CD4-positive, alpha-beta T cell treated with Interleukin-4 for 1 hour (primary cell): ENCODE measurements at places on chromosomes 4 and X.

DNA sequence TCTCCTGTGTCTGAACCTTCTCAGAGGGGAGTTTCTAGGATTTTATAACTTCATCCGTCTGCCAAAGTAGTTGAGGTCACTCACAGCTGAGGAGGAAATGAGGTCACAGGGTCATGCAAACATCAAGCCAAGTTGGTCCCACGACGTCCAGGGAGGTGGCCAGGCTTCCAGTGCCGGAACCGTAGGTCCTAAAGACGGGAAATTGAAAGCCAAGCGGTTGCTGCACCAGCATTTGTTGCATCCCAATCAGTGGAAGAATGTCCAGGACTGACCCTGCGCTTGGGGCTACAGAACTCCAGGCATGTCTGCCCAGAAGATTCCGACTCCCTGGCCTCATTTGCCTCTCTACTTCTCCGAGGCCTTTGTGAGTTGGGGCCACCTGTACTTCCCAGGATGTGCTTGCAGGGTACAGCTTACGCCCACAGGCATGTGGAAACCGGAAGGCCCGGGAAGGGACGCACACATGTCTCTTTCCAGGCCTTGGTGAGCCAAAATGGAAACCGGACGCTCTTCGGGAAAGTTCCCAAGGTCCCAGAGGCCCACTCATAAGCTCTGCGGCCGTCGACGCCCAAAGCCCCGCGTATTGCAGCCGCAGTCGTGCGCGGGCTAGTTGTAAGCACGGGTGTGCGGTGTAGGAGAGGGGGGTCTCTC lies 9.3 kb downstream of the PRDM8 start:
- no peak for DNase-seq

DNA sequence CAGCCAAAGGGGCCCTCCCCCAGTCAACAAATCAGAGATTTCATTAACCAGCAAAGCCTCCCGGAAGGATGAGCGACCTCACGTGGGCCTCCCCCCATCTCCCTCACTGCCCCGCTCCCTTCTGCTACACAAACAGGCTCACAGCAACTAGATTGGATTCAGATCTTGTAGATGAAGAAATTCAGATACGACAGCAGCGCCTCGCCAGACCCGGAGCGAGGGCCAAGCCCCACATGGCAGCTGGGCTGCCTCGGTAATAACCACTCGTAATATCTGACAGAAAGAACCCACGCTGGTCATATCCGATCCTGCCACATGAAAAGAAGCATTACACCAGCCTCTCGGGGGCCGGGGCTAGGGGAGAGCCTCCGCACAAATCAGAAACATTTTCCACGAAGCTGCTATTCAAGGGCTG lies 581.3 kb downstream of the BCOR start:
- no peak for DNase-seq

- DNase-seq = no peak
Measured at GRCh38 chr4:37802068-37802666, 24.3 kb upstream of the PGM2 start.

DNA sequence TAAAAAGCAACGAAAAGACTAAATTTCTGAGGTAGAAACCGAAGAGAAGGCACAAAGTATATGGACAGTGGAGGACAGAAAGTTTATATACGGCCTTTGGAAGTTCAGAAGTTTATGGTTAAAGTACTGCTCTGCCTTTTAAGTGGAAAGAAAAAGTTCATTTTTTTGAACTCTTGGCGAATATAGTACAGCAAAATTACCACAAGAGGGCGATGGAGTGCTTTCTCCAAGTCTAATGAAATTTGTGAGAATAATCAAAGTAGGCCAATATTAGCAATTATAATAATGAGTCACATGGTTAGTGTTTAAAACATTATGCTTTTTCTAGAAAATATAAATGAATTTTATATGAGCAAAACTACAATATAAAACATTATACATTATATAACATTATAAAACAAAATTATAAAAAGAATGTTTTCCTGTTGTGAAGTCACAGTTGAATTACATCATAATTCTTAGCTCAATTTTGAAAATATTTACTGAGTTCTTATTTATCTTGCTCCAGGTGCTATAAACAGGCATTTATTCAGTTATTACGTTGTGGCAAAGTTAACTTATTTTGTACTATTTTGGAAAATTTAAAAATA lies 136.2 kb upstream of the BMPR1B start:
- no peak for DNase-seq

- DNase-seq = no peak
Measured at GRCh38 chrX:121457096-121457495, 409.7 kb downstream of the GLUD2 start.

- no peak for DNase-seq
Measured at GRCh38 chrX:11446949-11447348, 153.7 kb downstream of the AMELX start.

- no peak for DNase-seq
Measured at GRCh38 chr4:126871810-126872209, 760.9 kb upstream of the INTU start.

DNA sequence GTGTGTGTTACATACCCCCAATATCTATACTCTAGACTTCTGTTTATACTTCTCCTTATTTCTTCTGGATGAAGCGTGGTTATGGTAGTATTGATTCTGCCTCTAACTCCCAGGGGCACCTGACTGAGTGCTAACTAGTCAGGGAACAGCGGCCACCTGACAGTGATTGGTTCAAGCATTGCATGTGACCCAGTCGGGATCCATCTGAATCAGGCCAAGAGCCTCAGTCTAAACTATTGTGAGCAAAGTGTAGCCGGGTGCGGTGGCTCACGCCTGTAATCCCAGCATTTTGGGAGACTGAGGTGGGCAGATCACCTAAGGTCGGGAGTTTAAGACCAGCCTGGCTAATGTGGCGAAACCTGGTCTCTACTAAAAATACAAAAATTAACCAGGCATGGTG lies 10.0 kb downstream of the CCDC110 start:
- no peak for DNase-seq

DNA sequence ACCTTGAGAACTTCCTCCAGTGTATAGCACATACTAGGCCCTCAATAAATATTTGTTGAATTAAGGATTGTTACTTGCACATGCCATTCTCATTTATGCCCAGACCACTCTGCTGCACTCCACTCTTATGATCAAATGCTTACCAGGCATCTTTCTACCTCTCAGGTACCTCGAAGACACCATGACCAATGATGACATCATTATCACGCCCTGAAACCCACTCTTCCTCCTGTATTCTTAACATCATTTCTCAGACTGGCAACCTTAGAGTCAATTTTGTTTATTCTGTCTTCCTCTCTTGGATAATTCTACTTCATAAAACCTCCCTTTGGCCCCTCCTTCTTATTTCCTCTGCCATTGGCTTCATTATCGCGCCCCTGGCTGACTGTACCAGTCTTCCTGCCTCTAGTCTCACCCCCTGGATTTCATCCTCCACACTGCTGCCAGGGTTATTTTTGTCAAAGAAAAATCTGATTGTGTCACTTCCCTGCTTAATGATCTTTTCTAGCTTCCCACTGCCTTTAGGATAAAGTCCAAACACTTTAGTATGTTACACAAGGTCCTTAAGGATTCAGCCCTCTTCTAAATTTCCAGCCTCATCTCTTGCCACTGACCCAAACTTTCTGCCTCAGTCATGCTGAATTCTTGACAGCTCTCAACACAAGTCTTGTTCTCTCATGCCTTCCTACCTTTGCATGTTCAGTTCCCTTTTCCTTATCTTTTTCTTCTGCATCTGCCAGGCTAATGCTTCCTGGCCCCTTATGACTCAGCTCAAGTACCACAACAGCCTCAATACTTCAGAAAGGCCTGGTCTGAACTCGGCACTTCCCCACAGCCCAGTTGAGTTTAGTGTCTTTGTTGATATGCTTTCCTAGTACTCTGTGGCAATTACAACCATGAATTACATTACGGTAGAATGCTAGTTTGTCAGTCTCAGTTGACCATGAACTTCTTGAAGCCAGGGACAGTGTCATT lies 45.8 kb downstream of the HDAC8 start:
- DNase-seq = no peak

DNA sequence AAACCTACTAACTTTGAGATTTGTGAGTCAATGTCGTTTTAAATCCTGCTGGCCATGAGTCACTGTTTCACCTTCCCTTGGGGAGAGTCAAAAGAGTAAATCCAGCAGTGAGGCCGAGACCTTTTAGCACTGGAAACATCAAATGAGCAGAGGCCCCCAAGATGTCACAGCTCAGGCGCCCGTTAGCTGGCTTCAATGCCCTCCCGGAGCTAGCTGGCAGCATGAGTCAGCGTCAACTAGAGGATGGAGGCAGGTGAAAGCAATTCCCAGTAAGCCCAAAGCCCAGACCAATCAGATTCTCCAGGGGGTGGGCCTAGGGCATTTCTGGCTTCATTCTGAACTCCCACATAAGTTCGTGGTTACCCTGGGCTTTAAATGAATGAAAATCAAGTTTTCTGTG lies 170.9 kb downstream of the CLCN4 start:
- no peak for DNase-seq

GRCh38 chrX:79570524-79571240 lies 203.5 kb upstream of the ITM2A start:
- DNase-seq = no peak

DNA sequence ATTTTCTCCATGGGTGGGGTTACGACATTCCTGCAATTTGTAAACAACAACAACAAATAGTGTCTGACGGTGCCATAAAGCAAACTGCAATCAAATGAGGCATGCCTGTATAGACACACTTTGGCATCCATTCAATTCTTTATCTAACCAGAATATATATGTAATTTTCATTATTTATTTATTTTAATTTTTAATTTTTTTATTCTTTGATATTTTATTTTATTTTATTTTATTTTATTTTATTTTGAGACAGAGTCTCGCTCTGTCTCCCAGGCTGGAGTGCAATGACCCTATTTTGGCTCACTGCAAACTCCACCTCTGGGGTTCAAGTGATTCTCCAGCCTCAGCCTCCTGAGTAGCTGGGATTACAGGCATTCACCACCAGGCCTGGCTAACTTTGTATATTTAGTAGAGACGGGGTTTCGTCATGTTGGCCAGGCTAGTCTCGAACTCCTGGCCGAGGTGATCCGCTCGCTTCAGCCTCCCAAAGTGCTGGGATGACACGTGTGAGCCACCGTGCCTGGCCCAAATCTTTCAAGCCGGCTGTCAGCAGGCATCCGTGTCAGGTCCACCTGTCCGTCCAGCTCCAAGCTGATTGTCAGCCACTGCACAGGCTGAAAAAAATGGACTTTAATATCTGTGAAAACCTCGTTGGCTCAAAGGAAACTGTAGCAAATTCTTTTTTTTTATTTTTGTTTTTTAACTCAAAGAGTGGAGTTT lies 200.8 kb downstream of the ASMT start:
- DNase-seq = no peak

DNA sequence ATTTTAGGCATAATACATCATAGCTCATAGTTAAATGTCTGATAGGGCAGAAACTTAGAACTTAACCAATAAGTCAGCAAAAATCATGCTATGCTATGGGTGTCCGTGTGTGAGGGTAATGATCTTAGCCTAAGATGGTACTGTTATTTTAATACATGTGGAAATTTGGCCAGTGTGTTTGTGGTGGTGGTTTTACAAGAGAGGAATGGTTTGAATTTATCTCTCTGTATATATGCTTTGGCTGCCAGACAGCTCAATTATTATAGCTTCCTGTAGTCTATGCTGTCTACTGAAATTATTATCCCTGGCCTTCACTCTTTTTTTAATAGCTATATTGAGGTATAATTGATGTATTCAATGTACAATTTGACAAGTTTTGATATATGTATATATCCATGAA lies 21.3 kb downstream of the ZNF330 start:
- no peak for DNase-seq

DNA sequence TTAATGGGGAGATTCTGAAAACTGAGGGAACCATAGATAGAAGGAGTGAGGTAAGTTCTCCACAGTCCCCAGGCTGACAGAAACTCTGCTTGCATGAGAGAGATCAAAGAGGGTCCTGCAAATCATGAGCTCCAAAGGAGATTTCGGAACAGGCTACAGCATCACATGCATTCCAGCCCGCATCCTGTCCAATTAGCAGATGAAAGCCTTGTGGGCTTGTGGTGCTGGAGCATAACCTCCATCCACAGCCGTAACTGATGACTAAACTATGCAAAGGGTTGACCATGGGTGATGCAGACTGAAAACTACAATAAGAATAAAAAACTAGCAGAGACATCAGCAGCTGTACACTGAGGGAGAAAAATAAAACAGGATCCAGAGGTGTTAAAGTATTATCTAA lies 654.5 kb downstream of the TLL1 start:
- DNase-seq = no peak

DNA sequence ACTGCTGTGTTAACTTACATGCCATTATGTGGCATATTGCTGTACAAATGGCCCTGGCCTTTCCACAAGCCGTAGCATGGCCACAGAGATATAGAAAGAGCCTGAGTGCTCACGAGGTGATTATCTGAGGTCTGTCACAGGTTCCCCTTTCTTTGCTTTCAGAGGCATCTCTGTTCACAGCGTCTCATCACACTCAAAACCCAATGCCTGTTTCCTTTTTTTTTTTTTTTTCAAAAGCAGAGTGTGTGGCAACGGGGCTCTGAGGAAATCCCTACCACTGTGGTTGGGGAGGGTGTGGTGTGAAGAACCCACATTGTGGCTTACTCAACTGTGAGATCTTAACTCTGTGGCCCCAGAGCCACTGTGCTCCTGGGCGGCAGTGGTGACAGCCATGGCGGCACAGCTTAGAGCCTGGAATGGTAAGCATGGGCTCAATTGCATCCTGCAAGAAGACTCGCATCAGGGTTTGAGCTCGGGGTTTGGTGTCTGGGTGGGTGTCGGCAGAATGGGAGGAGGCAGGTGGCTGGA lies 30.8 kb downstream of the RTL5 start:
- peak; percentile 86 for DNase-seq

DNA sequence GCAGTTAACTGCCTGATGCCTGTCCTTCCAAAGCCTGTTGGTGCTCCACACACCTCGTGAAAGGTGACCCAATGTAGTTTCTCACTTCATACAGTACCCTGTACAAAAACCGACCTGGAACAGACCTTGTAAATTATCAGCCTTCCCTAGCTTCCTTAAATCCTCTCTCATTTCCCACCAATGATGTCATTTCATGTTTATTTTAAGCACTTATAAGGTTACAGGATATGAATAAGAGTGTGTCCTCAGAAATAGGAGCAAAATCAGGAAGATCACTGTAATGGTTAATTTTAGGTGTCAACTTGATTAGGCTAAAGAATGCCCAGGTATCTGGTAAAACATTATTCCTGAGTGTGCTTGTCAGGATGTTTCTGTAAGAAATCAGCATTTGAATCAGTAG lies 44.7 kb downstream of the TMEM150C start:
- no peak for DNase-seq

- DNase-seq = no peak
Measured at GRCh38 chr4:21628116-21628670, 320.4 kb downstream of the KCNIP4 start.

DNA sequence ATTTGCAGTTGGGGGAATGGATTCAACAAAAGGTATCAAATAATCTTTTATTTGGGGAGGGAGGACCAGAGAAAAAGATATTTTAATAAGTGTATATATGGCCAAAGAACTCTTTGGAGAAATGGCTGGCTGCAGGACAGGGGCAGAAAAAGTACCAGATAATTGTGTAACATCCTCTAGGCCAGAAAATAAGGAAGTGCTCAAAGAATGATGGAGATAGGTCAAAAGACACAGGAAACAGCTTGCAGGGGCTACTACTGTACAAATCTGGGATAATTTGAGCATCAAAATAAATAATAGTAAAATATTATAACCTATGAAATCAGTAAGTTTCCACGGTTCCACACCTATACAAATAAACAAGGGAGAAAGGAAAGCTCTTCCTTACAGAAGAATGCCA lies 34.8 kb downstream of the KLHL5 start:
- no peak for DNase-seq

GRCh38 chr4:170743633-170744032 lies 653.9 kb upstream of the AADAT start:
- DNase-seq = no peak

GRCh38 chrX:53065104-53065503 lies 16.5 kb downstream of the GPR173 start:
- DNase-seq = no peak
